NB4 (cell line): ENCODE measurements at places on chromosomes 7 and 10.

GRCh38 chr7:42753811-42754363 is 158.0 kb downstream of the C7orf25 start:
- DNase-seq: no peak

GRCh38 chr7:41641011-41641664 is 61.8 kb downstream of the INHBA start:
- no peak for DNase-seq

- peak; percentile 59 for DNase-seq
Observed at GRCh38 chr7:55065511-55066229, 46.9 kb downstream of the EGFR start.

DNA sequence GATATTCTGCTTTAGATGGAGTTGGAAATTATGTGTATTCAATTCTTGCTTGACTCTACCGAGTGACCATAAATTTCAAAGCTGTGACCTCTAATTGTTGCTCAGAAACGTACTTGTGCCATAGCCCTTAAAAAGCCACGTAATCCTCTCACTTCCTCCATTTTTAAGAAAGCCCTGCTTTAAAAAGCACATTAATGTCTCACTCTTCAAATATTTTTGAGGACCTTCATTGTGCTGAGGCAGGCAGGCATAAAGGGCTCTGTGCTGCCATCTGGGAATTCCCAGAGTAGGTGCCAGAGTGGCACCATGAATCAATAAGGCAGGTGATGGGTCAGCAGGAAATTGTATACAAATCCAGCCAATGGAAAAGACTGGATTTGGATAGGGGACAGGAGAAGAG is 97.7 kb upstream of the FAM204A start:
- DNase-seq: no peak

DNA sequence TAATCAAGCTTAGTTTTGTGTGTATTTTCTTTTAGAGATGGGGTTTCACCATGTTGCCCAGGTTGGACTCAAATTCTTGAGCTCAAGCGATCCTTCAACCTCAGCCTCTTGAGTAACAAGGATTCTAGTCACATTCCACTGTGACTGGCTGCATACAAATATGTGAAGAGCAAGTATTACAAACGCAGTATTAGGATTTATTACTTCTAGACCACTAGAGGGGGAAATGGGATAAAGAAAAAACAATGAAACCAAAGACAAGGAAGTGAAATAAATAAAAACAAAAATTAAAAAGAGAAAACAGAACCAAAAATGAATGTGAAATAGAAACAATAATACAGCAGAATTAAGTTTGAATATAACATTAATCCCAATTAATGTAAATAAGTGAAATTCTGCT is 308.7 kb downstream of the ANKRD30A start:
- peak; percentile 55 for DNase-seq

DNA sequence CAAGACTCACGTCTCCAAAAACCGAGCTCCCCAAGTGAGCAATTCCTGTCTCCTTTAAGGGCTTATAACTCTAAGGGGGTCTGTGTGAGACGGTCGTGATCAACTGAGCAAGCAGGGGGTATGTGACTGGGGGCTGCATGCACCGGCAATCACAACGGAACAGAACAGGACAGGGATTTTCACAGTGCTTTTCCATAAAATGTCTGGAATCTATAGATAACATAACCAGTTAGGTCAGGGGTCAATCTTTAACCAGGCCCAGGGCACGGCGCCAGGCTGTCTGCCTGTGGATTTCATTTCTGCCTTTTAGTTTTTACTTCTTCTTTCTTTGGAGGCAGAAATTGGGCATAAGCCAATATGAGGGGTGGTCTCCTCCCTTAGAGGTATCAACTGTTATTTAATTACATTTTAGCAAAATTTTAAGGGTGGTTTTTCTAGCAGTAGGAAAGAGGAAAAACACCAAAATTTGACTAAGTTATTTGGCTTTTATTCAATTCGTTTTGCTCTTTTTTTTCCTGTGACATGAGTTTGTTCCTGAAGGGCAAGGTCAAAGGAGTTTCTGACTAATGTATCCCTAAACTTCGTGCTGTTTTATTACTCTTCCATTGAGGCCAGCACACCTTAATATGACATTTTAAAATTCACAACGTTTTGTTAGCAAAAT is 121.4 kb upstream of the SEC61G start:
- DNase-seq: no peak

DNA sequence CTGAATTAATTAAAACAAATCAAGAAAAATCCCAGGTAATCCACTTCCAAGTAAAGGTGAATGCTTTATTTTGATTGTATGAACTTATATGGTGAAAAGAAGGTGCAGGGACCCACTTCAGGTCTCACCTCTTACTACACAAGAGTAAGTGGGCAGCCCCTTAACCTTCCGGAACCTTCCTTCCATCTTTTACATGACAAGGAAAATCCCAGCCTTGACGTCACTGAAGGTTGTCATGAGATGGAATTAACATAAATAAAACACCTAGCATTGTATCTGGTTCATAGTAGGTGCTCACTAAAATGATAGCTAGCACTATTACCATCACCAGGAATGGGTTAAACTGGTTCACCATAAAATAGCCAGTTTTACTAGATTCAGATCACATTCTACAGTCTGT is 119.5 kb downstream of the ICA1 start:
- DNase-seq: no peak

DNA sequence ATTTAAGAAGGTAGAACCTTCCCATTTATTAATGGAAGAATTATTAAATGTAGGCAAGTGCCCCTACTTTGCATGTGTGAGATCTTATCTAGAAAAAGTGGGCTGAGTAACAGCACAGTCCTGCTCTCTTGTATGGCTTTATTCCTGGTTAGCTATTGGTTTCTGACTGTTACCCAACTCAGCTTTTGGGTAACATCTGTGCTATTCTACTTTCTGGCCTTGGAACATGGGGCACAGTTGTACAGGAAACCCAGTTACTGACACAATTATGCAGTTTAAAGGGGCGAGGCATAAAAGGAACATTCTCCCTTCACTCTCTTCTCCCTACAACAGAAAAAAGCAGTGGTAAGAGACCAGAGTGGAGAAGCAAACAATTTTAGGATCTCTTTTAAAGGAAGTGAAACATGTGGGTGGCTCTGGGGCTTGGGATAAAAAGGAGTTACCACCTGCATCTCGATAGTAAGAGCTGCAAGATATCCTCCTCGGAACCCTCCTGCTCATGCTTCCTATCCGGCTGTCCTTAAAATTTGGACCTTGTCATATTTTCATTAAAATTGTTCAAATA is 16.0 kb downstream of the NUDT5 start:
- peak; percentile 66 for DNase-seq

GRCh38 chr7:109663806-109664205 is 1094.1 kb downstream of the DNAJB9 start:
- DNase-seq: no peak

- DNase-seq: peak; percentile 8
Observed at GRCh38 chr10:78408671-78409472, 375.2 kb downstream of the RPS24 start.

DNA sequence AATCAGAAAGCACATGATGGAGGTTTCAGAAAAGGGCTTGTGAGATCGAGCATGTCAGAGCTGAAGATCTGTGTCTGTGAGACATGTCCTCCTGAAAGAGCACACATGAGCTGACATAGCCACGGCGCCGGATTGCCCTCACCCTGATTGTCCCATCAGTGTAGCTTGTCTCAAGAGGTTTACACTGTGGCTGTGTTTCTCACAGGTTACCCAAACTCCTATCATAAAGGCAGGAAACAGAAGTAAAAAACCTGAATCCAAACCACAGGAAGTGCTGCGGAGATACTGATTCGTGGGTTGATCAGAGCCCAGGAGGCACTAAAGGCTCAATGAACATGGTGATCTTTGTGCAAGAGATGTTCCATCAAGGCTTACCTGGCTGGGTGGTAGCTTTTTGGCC is 3.9 kb upstream of the ATP6V0E2 start:
- DNase-seq: no peak

DNA sequence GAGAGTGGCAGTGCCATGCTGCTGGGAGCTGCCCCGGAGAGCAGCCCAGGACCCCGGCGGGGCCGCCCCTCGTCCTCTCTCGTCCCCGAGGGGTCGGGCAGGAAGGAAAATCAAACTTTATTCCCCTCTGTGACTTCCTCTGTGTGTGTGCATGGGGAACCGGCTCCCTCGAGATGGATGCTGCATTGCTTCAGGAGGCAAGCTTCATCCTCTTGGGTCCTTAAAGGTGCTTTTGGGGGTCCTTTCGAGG is 726 bp downstream of the MCU start:
- DNase-seq: no peak

DNA sequence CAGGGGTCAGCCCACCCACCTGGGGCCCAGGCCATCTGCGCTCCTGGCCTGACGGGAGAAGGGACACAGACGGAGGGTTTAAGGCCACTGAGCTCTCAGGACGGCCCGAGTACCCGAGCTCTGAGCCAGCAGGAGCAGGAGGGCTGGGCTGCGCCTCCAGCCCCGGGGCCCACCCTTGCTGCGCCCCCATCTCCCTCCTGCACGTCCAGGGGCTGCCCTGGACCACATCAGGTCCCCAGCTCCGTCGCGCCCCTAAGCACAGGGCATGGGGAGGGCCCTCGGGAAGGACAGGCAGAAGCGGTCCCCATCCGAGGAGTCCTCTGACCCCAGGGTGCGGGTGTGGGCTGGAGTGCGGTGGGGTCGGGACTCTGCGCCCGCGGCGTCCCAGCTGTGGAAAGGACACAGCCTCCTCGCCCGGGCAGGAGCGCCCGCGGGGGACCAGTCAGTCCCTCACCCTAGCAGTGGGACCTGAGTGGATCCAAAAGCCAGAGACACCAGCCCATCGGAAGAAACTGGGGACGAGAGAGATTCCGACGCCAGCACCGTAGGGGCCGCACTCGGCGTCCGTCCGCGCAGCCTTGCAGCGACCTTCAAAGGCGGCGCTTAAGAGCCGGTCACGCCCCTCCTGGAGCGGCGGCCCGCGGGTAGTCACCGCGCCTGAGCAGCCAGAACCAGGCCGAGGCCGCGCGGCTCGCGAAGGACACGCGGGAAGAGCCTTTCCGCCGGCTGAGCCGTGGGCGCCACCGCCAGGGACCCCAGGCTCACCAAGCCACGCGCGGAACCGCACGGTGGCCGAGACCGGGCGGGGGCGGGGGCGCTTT is 15.9 kb downstream of the CAMK2B start:
- peak; percentile 45 for DNase-seq

DNA sequence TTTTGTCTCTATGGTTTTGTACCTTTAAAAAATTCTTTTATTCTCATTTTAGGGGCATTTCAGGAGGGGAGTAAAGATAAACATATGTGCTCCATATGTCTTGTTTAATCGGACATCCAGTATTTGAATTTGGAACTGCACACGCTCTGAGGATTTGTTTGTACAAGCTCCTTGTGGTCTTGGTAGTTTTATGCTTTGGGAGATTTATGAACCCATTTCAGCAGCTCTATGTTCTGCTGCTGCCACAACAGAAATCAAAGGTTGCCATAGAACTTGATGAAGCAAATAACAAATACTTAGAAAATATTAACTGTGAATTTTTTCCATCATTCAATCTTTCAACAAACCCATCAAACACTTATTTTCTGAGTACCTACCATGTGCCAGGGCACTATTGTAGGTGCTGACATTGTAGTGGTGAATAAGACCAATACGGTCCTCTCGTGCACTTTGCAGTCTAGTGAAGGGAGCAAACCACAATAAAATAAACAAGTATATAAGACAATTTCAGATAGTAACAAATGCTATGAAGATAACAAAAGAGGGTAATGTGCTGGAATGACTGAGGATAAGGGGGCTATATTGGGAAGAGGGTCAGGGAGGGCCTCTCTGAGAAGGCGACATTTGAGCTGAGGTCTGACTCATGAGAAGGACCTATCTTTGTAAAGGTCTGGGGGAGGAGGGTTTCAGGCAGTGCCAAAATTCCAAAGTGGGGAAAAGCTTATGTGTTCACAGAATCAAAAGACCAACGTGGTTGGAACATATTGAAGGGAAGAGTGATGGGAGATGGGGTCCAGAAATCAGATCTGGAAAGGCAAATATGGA is 30.4 kb downstream of the MYPN start:
- no peak for DNase-seq

- DNase-seq: no peak
Observed at GRCh38 chr10:93851169-93851568, 42.6 kb upstream of the SLC35G1 start.

- DNase-seq: peak; percentile 46
Observed at GRCh38 chr10:123136221-123136805, 543 bp downstream of the HMX3 start.

DNA sequence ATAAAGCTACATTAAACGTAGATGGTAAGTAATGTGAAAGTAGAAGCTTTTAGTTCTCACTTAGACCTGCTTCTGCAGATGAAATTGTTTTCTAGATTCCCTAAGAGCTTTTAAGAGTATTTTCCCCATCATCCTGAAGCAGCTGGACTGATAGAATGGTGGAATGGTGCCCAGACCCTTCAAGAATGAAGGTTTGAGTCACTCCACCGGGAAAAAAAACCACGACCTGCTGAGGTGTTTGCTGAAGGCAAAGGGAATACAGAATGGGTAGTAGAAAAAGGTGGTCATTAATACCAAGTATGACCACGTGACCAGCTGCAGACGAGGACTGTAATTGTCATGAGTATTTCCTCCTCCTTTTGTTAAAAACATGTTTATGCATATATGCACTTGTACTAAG is 79.2 kb upstream of the PTPRZ1 start:
- DNase-seq: no peak

- no peak for DNase-seq
Observed at GRCh38 chr7:23873306-23873705, 163.3 kb downstream of the STK31 start.

- no peak for DNase-seq
Observed at GRCh38 chr7:127536394-127536691, 49.1 kb downstream of the GCC1 start.

DNA sequence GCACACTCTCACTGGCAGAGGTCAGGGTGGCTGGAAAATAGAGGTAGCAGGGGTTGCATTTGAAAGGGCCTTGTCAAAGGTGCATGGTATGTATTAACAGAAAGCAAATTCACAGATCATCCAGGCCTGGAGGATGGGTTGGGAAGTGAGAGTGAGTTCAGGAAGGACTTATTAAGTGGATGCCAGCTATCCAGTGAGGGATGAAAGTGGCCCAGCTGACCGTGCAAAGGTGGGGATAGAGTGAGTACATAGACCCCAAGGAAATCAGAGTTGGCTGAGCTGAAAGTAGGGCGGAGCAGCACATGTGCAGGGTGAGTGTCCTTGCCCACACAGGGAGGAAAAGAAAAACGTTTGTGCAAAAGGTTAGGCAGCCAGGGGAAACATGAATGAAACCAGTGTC is 58.1 kb downstream of the HECW1 start:
- DNase-seq: no peak

- DNase-seq: peak; percentile 46
Observed at GRCh38 chr10:78817361-78817760, 251.4 kb upstream of the ZMIZ1 start.

- no peak for DNase-seq
Observed at GRCh38 chr7:42233171-42233570, 3.8 kb downstream of the GLI3 start.

DNA sequence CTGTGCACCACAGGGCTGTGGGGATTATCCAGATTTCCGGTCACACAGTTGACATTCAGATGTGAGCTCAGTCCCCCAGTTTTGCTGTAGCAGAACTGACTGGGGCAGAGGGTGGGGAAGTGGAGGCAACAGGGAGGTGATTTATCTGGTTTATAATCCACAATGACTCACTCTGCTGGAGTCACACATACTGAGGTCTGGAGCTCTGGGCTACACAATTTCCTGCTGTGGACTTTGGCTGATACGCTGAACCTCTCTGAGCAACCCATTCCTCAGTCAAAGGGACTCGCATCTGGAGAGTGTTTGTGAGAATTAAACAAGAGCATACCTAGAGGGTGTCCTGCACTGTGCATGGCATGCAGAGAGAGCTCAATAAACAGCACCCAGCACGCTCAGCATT is 64.8 kb upstream of the PLPP4 start:
- DNase-seq: no peak

GRCh38 chr10:395665-396064 is 260.4 kb downstream of the ZMYND11 start:
- no peak for DNase-seq

GRCh38 chr10:130808686-130809085 is 502.8 kb downstream of the TCERG1L start:
- DNase-seq: no peak
